ENCODE measurements at places on chromosomes 2 and 18. TPM values are rescaled to one million over a fixed set of nuclear protein-coding genes. Genes with fewer than 3 reads are reported as not detected.

GRCh38 chr2:171319164-171319810, 114.5 kb downstream of the METTL8 start:
- H3K4me1 ChIP-seq: peaks cover 24% of the 10 kb centered on the region
- H3K4me3 ChIP-seq: no peak overlapping the region
- peak; percentile 86 for DNase-seq

The CYRIA gene
- 38.4 TPM for total RNA-seq

DNA sequence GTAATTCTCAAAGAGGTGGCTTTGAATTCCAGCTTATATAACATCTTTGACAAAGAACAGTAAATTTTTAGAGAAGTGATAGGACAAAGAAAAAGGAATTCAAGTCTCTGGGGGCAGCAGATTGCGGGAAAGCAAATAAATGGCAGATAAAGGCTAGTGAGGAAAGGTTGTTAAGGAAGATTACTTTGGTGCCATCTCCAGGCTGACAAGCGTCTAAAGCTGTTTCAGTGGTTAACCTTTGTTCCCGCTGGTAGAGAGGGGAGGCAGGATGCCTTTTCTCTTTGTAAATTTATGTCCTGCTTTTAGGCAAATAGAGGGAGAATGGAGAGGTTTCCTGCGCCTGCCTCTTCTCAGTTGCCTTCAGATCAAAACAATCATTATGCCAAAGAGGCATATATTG, 431.2 kb upstream of the CHST9 start:
- no peak overlapping the region for H3K27ac ChIP-seq
- H3K4me1 ChIP-seq: no peaks in the 10 kb centered on the region
- no peak overlapping the region for H3K4me3 ChIP-seq
- H3K27me3 ChIP-seq: peaks cover 2% of the 10 kb centered on the region
- H3K36me3 ChIP-seq: no peaks in the 10 kb centered on the region
- DNase-seq: no peak

The ZAP70 gene
- not detected for total RNA-seq

DNA sequence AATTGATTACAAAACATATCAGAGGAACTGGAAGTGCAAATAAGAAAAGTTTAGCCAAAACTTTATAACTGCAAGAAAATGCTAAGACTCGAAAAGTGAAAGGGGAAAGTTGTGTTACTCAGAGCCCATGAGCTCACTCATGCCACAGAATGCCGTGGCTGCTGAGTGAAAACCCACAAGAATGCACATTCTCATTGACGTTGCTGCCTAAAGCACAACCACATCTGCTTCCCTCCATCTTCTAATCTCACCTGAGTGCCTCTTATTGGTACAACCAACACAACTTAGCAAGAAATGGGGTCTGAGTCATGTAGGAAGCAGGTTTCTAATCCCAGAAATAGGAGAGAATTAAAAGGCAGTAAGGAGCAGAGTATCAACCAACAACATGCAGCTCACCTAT, 259.7 kb downstream of the LNPK start:
- H3K36me3 ChIP-seq: no peaks in the 10 kb centered on the region
- no peaks in the 10 kb centered on the region for H3K27me3 ChIP-seq
- DNase-seq: no peak
- H3K4me3 ChIP-seq: no peak overlapping the region

The PLCD4 gene
- 3.1 TPM for total RNA-seq

- H3K27ac ChIP-seq: no peak overlapping the region
- no peaks in the 10 kb centered on the region for H3K27me3 ChIP-seq
- DNase-seq: no peak
- no peak overlapping the region for H3K4me3 ChIP-seq
- no peaks in the 10 kb centered on the region for H3K4me1 ChIP-seq
- no peaks in the 10 kb centered on the region for H3K36me3 ChIP-seq
Observed at GRCh38 chr2:137507237-137507636, 457.0 kb upstream of the HNMT start.

DNA sequence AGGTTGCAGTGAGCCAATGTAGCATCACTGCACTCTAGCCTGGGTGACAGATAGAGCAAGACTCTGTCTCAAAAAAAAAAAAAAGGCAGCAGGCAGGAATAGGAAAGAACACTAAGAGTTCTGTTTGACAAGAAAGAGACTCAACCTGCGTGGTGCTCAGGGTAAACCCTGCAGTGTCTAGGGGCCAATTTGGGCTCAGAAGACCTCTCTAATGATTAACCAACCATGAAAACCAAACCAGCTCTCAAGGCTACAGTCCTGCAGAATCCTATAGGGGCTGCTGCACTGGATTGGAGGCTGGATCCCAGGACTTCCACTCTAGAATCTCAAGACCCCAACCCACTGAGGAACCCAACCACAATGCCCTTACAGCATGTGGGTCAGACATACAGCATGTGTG, 2.4 kb downstream of the TRABD2A start:
- no peaks in the 10 kb centered on the region for H3K36me3 ChIP-seq
- peaks cover 16% of the 10 kb centered on the region for H3K4me1 ChIP-seq
- H3K4me3 ChIP-seq: no peak overlapping the region
- no peak for DNase-seq

GRCh38 chr2:147204102-147204501, 640.7 kb upstream of the ACVR2A start:
- H3K27ac ChIP-seq: no peak overlapping the region
- H3K4me1 ChIP-seq: no peaks in the 10 kb centered on the region
- H3K36me3 ChIP-seq: no peaks in the 10 kb centered on the region
- DNase-seq: no peak
- no peak overlapping the region for H3K4me3 ChIP-seq

The ADAM23 gene
- 38.5 TPM for total RNA-seq

DNA sequence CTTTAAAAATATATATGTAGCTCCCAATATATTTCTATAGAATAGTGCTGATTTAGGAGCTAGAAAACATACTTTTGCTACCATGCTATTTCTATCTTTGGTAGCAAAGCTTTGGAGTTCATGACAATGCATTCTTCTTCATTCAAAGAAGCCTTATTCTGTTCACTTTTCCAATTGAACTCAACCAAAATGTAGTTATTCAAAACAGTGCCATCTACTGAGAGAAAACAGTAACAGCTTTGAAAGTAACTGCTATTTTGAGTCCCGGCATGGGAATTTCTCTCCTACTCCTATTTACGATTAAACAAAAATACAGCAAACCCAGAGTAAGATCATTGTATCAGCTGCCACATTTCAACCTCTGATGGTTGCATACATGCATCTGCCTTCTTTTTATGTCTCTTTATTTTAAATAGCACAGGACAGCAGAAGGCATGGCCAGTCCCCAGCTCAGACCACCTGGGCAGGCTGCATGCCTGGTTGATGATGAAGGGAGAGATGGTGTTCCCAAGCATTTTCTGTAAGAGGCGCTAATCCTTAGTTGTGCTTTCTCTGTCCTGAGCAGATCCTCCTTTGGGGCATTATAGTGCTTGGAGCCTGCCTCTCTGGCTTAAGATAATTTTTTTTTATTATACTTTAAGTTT, 69.7 kb upstream of the SULT1C3 start:
- no peak overlapping the region for H3K4me3 ChIP-seq
- no peaks in the 10 kb centered on the region for H3K4me1 ChIP-seq
- no peaks in the 10 kb centered on the region for H3K36me3 ChIP-seq
- H3K27me3 ChIP-seq: no peaks in the 10 kb centered on the region
- DNase-seq: peak; percentile 13

DNA sequence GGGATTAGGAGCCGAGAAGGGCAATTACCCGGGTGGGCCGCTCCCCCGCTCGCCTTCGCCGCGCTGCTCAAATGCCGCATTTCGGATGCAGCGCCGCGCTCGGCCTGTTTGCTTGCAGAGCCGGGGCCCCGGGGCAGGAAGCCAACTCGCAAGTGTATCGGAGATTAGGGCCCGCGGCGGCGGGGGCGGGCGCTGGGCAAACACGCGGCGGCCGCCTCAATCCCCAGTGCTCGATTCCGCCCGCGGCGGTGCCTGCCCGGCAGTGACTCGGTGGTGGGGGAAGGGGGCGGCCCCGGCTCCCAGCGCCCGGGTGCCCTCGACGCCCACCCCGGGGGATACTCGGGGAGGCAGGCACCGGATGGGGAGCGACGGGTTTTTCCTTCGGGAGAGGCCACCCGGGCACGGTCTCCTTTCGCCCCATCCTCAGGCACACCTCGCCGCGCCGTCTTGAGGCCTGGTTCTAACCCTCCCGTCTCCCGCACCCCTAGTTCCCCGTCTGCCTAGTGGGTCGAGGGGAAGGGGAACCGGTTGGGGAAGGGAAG, 26.6 kb upstream of the NOTO start:
- no peak overlapping the region for H3K4me3 ChIP-seq
- H3K27ac ChIP-seq: no peak overlapping the region
- H3K36me3 ChIP-seq: no peaks in the 10 kb centered on the region

The DSC2 gene
- not detected for total RNA-seq

DNA sequence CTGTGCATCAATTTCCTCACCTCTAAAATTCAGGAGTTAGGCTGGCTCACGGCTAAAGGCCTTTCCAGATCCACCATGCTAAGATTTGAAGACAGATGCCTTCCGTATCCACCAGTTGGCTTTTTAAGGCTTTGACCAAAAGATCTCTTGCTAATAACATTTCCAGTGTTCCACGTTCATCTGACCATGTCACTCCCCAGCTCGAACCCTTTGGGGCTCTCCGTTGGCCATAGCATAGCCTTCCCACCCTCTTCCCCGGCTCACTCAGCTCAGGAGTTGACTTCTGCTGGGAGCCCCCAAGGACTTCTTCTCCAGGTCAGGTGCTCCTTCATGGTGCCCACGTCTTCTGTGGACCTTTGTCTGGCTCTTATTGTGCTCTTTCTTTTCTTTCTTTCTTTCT, 53.3 kb downstream of the MYCN start:
- no peaks in the 10 kb centered on the region for H3K27me3 ChIP-seq
- no peaks in the 10 kb centered on the region for H3K36me3 ChIP-seq
- no peaks in the 10 kb centered on the region for H3K4me1 ChIP-seq
- no peak overlapping the region for H3K4me3 ChIP-seq
- no peak overlapping the region for H3K27ac ChIP-seq

The IL36G gene
- not detected for total RNA-seq

The MC4R gene
- not detected for total RNA-seq

The KCNS3 gene
- total RNA-seq: 2.4 TPM

The CFAP53 gene
- 0.18 TPM for total RNA-seq

The OTOS gene
- not detected for total RNA-seq

DNA sequence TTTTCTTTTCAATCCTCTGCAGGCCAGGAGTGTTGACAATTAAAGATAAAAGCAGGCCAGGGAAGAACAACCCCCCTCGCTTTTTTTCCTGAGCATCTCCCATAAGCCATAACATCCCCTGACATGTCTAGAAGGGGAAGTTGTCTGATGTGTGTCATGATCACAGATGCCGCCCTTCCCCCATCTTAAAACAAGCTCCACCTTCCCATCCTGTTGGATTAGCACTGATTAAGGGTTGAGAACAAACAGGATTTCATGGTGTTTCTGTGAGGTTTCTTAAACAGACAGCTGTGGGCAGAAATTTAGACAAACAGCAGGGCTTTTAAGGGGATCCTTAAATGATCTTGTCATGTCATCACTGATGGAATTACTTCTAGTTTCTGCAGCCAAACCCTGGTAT, 59.4 kb upstream of the UPP2 start:
- no peak overlapping the region for H3K4me3 ChIP-seq
- H3K27me3 ChIP-seq: peaks cover 9% of the 10 kb centered on the region
- H3K27ac ChIP-seq: no peak overlapping the region
- no peaks in the 10 kb centered on the region for H3K4me1 ChIP-seq
- H3K36me3 ChIP-seq: no peaks in the 10 kb centered on the region

- no peak overlapping the region for H3K4me3 ChIP-seq
- peak; percentile 77 for DNase-seq
- no peaks in the 10 kb centered on the region for H3K36me3 ChIP-seq
Observed at GRCh38 chr2:55718165-55719008, 24.7 kb upstream of the PNPT1 start.

- DNase-seq: no peak
- no peaks in the 10 kb centered on the region for H3K36me3 ChIP-seq
- no peak overlapping the region for H3K27ac ChIP-seq
Observed at GRCh38 chr2:219548990-219549389, 5.2 kb downstream of the TMEM198 start.

The RNF125 gene
- total RNA-seq: 0.92 TPM

- H3K4me1 ChIP-seq: no peaks in the 10 kb centered on the region
- no peaks in the 10 kb centered on the region for H3K27me3 ChIP-seq
- H3K4me3 ChIP-seq: no peak overlapping the region
- no peak overlapping the region for H3K27ac ChIP-seq
- no peaks in the 10 kb centered on the region for H3K36me3 ChIP-seq
- no peak for DNase-seq
Observed at GRCh38 chr2:143264851-143265250, 135.6 kb downstream of the ARHGAP15 start.

DNA sequence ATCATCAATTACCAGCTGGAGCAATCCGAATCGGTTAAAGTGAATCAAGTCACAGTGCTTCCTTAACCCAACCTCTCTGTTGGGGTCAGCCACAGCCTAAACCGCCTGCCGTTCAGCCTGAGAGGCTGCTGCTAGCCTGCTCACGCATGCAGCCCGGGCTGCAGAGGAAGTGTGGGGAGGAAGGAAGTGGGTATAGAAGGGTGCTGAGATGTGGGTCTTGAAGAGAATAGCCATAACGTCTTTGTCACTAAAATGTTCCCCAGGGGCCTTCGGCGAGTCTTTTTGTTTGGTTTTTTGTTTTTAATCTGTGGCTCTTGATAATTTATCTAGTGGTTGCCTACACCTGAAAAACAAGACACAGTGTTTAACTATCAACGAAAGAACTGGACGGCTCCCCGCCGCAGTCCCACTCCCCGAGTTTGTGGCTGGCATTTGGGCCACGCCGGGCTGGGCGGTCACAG, 496 bp upstream of the ITGA4 start:
- peak overlapping the region; percentile 41 for H3K4me3 ChIP-seq
- H3K4me1 ChIP-seq: peaks cover 7% of the 10 kb centered on the region
- H3K27me3 ChIP-seq: peaks cover 53% of the 10 kb centered on the region
- no peak overlapping the region for H3K27ac ChIP-seq
- DNase-seq: no peak
- H3K36me3 ChIP-seq: no peaks in the 10 kb centered on the region

The CCDC148 gene
- 0.69 TPM for total RNA-seq

- no peaks in the 10 kb centered on the region for H3K4me1 ChIP-seq
- no peak overlapping the region for H3K27ac ChIP-seq
- no peaks in the 10 kb centered on the region for H3K27me3 ChIP-seq
- DNase-seq: peak; percentile 53
Observed at GRCh38 chr2:229586746-229587705, 127.3 kb downstream of the DNER start.

DNA sequence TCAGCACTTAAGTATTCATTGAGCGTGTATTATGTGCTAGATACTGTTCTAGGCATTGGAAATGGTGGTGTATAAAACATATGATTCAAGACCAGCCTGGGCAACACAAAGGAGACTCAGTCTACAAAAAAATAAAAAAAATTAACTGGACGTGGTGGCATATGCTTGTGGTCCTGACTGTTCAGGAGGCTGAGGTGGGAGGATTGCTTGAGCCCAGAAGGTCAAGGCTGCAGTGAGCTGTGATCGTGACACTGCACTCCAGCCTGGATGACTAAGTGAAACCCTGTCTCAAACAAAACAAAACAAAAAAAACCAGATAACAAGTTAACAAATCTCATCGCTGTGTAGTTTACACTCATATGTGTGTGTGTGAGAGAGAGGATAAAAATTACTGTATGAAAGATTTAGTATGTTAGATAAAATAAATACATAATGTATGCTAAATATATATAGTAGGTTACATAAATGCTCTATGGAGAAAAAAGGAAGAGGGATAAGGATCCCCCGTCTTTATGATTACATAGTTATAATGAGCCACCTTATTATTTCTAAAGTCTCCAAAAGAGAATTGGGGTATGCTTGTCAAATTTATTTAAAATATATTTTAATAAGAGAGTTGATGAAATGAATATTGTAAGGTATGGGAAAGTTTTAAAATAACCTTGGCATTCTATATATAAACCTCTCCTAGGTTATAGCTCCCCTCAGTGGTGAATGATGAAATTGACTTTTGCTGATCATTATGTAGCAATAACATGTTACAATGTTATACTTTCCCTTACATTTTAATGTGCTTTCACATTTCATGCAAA, 69.2 kb downstream of the EHBP1 start:
- H3K27ac ChIP-seq: no peak overlapping the region
- H3K27me3 ChIP-seq: no peaks in the 10 kb centered on the region
- no peak overlapping the region for H3K4me3 ChIP-seq
- DNase-seq: peak; percentile 62
